Effector memory CD8-positive, alpha-beta T cell (primary cell): ENCODE measurements at places on chromosomes 3 and 15.
A peak's percentile ranks its signal among the peaks of the same experiment; 100 is the strongest.

- H3K27ac ChIP-seq = no peak overlapping the region
- no peak for DNase-seq
- no peak overlapping the region for H3K4me3 ChIP-seq
- H3K27me3 ChIP-seq = no peaks in the 10 kb centered on the region
- no peaks in the 10 kb centered on the region for H3K36me3 ChIP-seq
These were observed 1655.6 kb downstream of the SI start for GRCh38 chr3:163422671-163423070.

DNA sequence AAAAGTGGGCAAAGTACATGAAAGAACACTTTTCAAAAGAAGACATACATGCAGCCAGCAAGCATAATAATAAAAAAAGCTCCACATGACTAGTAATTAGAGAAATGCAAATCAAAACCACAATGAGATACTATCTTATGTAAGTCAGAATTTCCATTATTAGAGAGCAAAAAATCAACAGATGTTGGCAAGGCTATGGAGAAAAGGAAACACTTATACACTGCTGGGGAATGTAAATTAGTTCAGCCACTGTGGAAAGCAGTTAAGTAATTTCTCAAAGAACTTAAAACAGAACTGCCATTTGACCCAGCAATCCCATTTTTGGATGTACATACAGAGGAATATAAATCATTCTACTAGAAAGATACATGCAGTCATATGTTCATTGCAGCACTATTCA, 360.7 kb downstream of the NSUN3 start:
- no peak for DNase-seq
- no peaks in the 10 kb centered on the region for H3K36me3 ChIP-seq
- H3K4me1 ChIP-seq = no peaks in the 10 kb centered on the region
- no peak overlapping the region for H3K4me3 ChIP-seq

GRCh38 chr3:101133652-101134051, 140.4 kb upstream of the ABI3BP start:
- no peaks in the 10 kb centered on the region for H3K27me3 ChIP-seq
- DNase-seq = no peak
- H3K36me3 ChIP-seq = no peaks in the 10 kb centered on the region
- H3K27ac ChIP-seq = peak overlapping the region; percentile 28
- no peak overlapping the region for H3K4me3 ChIP-seq
- H3K4me1 ChIP-seq = peaks cover 8% of the 10 kb centered on the region

DNA sequence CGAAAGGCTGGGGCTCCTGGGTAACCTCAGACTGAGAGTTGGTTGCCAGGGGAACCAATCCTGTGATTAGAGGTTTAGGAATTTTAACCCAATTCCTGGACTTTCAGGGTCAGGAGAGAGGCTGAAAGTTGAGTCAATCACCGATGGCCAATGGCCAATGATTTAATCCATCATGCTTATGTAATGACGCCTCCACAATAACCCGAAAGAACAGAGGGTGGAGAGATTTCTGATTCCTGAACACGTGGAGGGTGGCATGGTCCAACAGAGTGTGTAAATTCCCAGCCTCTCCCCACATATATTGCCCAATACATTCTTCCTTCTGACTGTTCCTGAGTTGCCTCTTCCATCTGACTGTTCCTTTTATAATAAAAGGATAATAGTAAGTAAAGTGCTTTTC, 137.2 kb upstream of the CBLB start:
- no peaks in the 10 kb centered on the region for H3K36me3 ChIP-seq
- H3K27me3 ChIP-seq = no peaks in the 10 kb centered on the region
- peaks cover 13% of the 10 kb centered on the region for H3K4me1 ChIP-seq
- no peak overlapping the region for H3K27ac ChIP-seq
- H3K4me3 ChIP-seq = no peak overlapping the region

DNA sequence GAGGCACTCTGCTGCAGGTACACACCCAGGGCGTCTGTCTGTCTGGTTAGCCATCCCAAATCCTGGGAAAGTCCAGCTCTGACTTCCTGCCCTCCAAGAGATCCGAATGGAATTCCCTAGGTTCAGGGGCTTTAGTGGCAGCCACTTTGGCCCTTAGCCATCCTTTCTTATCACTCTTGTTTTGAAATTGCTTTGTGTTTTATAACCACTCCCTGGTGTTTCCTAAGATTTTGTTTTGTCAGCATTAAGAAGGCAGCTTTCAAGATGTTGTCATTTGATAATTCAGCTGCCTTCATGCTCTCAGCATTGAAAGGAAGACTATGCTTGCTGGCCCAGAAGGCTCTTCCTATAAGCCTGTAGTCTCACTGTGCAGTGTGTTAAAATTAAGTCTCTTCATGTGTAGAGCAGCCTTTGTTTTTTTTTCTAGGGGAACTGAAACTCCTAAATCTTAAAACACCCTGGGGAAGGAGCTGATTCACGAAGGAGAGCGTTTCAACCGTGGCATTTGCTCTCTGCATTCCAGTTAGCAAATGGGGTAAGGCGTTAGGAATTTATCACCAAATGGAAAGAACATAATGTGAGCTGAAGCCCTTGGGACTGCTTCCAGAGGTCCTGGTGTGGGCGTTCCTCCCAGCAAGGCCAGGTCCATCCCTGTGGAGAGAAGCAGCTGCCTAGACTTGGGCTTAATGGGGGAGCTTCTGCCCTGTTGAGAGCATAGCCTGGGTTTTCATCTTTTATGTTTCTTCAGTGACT, 14.2 kb upstream of the CLEC3B start:
- no peak for DNase-seq
- H3K27ac ChIP-seq = no peak overlapping the region
- H3K36me3 ChIP-seq = peaks cover 32% of the 10 kb centered on the region
- H3K27me3 ChIP-seq = no peaks in the 10 kb centered on the region
- H3K4me1 ChIP-seq = peaks cover 2% of the 10 kb centered on the region

GRCh38 chr3:190533511-190534281, 19.8 kb downstream of the IL1RAP start:
- H3K4me1 ChIP-seq = peaks cover 12% of the 10 kb centered on the region
- H3K36me3 ChIP-seq = no peaks in the 10 kb centered on the region
- H3K27me3 ChIP-seq = no peaks in the 10 kb centered on the region
- H3K27ac ChIP-seq = no peak overlapping the region
- H3K4me3 ChIP-seq = no peak overlapping the region

DNA sequence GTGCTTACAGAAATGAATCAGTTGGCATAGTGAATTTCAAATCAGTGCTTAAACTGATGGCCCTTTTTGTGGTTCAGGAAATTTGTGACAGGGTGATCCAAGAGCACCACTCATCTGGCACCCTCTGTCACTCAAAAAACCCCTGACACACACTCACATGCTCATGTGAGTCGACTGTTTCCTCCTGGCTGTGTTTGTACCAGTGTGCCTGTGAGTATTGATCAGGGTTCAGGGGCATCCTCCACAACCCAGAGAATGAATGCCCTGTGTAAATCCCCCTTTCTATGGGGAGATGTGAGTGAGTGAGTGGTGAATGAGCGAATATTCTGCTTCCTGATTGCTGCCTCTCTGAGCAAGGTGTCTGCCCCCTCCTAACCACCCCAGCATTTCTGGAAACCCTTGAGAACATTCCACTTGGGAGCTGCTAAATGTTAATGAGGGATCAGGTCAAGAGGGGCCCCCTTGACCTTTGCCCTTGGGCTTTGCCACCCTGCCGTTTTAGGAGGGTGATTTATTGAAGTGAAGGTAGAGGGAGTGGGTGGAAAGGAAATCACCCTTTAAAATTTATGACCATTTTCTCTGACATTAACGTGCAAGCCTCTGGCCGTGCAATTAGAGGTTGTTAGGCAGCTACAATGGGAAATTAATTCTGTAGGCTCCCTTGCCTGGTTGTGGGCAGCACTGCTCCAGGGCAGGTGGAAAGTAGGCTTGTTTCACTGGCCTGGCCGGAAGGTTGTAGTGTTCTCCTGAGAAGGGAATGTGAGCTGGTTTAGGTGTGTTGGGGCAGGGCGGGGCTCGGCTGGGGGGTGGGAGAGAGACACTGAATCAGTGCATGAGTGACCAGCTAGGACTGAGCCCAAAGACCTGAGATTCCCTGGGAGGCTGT, 87.2 kb downstream of the SLCO3A1 start:
- DNase-seq = no peak
- H3K27me3 ChIP-seq = no peaks in the 10 kb centered on the region

- no peak overlapping the region for H3K27ac ChIP-seq
- no peaks in the 10 kb centered on the region for H3K4me1 ChIP-seq
- DNase-seq = no peak
- H3K4me3 ChIP-seq = no peak overlapping the region
- no peaks in the 10 kb centered on the region for H3K36me3 ChIP-seq
- H3K27me3 ChIP-seq = peaks cover 18% of the 10 kb centered on the region
These were observed 29.3 kb upstream of the UBE2E1 start for GRCh38 chr3:23776352-23776891.

DNA sequence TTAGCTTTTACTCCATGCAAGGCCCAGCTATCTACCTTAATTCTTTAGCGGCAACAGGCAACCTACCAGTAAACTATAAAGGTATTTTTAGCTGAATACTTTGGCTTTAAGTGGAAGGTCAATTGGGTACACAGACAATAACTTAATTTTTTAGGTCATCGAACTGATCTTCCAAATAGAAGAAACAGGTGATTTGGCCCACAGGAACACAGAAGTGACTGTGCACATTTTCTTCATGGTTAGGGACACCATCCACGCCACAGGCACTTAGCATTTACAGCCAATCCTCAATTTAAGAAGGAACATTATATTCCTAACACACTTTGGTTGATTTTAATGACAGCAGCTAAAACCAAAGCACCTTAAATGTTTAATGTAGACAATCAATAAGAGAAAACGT, 1.9 kb downstream of the ARPP19 start:
- DNase-seq = no peak
- peaks cover 18% of the 10 kb centered on the region for H3K4me1 ChIP-seq
- H3K36me3 ChIP-seq = peaks cover 21% of the 10 kb centered on the region
- H3K27ac ChIP-seq = peak overlapping the region; percentile 99
- no peaks in the 10 kb centered on the region for H3K27me3 ChIP-seq

DNA sequence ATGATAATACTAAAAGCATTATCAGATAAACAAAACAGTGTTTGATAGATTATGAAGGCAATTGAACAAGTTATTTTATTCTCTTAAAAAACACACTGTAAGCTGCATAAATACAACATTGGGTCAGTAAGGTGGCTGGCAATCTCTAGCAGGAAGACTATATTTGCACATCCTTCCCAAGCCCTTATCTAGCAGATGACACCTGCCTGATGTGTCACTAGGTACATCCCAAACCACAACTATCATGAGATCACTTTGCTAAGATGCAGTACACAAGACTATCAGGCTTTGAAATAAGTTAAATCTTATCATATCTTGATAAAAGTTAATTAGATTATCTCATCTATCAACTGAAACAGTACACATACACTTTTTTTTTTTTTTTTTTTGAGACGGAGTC, 417.4 kb downstream of the MECOM start:
- H3K4me3 ChIP-seq = no peak overlapping the region
- H3K27ac ChIP-seq = no peak overlapping the region
- no peaks in the 10 kb centered on the region for H3K36me3 ChIP-seq
- no peaks in the 10 kb centered on the region for H3K4me1 ChIP-seq

DNA sequence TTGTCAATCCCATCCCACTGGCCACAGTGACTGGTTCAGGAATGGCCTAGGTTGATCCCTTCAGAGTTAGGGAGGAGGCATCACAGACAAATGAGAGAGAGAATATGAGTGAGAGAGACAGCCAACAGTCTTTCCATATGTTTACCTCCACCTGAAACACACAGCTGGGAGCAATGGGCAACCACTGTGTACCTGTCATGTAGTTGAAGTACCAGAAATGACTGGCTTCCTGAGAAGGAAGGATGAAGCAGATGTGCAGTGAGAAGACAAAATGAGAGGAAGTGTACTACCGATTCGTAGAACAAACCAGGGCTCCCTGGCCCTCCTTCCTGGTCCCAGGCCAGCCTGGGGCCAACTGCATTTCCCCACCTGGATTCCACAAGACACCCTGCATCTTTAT, 27.4 kb downstream of the SRGAP3 start:
- H3K4me1 ChIP-seq = no peaks in the 10 kb centered on the region
- DNase-seq = no peak
- H3K4me3 ChIP-seq = no peak overlapping the region
- no peak overlapping the region for H3K27ac ChIP-seq

GRCh38 chr3:178369006-178369405, 167.2 kb upstream of the KCNMB2 start:
- peaks cover 9% of the 10 kb centered on the region for H3K4me1 ChIP-seq
- H3K27me3 ChIP-seq = peaks cover 48% of the 10 kb centered on the region
- no peak for DNase-seq

DNA sequence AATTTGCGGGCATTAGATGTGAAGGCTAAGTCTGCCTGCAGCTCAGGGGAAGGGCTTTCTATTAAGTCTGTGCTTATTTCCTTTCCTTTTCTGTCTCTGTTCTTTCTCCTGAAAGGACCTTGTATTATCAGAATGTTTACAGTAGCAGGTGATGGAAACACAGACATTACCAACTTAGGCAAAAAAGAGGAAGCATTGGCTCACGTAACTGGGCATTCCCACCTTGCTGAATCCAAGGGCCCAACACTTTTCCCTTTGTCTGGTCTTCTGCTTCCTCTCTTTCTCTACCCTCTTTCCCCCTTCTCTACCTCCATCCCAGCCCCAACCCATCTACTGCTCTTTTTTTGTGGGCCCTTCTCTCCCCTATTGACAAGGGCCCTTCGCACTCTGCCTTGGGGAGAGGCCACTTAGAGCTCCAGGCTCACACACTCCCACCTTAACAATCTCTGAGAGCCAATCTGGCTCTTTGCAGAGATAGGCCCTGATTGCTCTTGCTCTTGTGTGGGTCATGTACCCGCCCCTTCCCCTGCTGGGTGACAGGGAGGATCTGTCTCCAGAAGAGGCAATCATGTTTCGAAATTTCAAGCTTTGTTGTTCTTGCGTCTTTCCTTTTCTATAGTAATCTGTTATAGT, 35.0 kb downstream of the ACAA1 start:
- no peak for DNase-seq
- H3K36me3 ChIP-seq = no peaks in the 10 kb centered on the region
- H3K27me3 ChIP-seq = peaks cover 22% of the 10 kb centered on the region

DNA sequence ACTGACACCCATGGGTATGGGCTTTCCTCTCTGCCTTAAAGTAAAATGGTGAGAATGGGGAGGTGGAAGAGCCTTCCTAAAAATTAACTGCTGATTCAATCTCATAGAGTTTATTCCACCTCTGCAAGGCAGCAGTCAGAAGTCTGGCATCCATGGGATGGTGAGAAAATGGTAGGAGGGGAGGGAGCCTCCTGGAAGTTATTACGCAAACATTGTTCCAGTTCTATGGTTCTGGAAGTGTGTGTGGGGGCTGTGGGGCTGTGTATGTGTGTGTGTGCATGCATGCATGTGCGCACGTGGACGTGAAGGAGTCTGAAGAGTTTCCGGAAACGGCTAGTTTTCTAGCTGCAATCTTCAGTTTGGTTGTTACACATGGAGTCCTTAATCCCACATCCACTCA, 177.6 kb downstream of the KCNAB1 start:
- no peak overlapping the region for H3K4me3 ChIP-seq
- no peaks in the 10 kb centered on the region for H3K36me3 ChIP-seq
- no peak overlapping the region for H3K27ac ChIP-seq
- no peak for DNase-seq
- H3K27me3 ChIP-seq = peaks cover 78% of the 10 kb centered on the region
